ENCODE measurements at places on chromosomes 13 and 19.

GRCh38 chr13:76552807-76553206, 333.4 kb downstream of the KCTD12 start:
- no peak for DNase-seq

DNA sequence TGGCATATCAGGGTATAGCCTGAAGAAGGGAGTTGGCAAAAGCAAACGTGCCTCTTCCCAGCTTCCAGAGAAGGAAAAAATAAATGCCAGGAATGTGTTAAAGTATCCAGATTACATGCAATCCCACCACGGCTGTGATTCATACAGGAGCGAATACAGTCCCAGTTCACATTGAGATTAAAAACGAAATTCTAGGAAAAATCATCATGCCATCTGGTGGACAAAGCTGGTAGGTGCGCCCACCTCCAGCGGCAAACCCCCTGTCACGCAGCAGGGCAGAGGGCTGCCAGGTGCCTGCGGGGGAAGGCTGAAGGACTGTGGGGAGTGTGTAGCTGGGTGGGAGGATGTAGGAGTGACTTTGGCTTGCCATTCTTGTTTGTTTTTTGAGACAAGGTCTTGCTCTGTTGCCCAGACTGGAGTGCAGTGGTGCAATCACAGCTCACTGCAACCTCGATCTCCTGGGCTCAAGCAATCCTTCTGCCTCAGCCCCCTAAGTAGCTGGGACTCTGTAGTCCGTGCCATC, 6.4 kb upstream of the DMWD start:
- peak; percentile 68 for DNase-seq

- DNase-seq, result no peak
These were observed 18.9 kb downstream of the ATP11A start for GRCh38 chr13:112708560-112709240.

GRCh38 chr13:73902296-73902695, 231.9 kb downstream of the KLF12 start:
- DNase-seq, result no peak

DNA sequence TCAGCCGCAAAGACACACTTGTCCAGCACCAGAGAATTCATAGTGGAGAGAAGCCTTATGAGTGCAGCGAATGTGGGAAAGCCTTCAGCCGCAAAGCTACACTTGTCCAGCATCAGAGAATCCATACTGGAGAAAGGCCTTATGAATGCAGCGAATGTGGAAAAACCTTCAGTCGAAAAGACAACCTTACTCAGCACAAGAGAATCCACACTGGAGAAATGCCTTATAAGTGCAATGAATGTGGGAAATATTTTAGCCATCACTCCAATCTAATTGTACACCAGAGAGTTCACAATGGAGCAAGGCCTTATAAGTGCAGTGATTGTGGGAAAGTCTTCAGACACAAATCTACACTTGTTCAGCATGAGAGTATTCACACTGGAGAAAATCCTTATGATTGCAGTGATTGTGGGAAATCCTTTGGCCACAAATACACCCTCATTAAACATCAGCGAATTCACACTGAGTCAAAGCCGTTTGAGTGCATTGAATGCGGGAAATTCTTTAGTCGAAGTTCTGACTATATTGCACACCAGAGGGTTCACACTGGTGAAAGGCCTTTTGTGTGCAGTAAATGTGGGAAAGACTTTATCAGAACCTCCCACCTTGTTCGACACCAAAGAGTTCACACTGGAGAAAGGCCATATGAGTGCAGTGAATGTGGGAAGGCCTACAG, 6.8 kb downstream of the ZNF134 start:
- DNase-seq, result no peak

DNA sequence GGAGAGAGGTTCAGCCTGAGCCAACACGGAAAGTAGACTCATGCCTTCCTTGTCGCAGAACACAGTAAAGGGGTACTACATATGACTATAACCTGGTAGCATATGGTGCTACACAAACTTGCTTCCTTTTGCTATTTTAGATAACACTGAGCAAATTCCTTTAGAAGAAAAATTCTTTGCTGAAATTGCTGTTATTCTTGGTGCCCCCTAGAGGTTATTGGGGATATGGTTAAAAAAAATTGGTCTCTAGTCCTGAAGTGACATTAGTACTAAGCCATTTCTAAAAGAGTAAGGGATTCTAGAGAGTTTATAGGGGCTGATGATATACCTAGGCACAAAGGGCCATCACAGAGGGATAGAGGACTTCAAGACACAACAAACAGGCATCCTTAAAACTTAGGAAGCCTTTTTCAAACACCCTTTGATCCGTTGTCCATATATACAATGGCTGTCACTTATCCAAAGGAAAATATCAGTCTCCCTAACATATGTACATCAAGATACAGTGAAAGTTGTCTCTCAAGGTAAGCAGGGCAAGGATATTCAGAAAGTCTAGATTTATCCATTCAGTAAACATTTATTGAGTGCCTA, 13.9 kb upstream of the HS6ST3 start:
- DNase-seq, result no peak

DNA sequence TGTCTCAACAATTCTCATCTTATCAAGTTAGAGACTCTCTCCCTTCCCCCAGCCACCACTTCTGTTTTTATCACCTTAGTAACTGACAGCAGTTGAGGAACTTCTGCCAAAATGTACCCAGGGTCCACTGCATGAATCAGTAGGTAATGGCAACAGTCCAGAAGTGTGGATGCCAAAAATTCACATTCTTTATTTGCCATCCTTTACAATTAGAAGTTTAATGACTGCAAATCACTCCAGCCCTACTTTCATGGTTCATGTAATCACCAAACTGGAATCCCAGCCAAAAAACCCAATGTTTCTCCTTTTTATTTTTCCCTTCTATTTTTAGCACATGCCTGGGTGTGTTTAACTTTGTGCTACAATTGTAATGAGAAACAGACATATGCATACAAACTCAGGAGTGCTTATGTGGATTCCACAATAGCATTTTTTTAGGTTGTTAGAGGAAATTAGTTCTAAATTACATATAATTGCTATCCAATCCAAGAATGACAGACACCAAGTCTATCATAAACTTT, 243.5 kb downstream of the RGCC start:
- no peak for DNase-seq

DNA sequence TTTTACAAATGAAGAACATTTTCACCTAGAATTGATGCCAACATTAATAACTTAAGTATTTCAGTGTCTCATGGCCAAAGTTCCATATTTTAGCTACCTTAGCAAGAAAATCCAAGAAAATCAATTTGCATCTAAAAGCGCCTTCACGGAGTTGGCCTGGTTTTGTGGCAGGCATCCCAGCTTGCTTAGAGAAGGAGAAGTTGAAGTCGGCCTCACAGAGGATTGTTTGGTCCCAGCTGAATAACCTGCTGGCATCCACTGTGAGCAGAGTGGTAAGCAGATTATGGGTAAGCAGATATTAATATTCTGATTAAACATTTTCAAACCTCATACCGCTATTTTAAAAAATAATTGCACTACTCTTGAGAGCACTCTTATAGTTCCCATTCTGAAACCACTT, 62.3 kb upstream of the STARD13 start:
- DNase-seq, result no peak

- DNase-seq, result peak; percentile 81
These were observed 11.9 kb upstream of the FOSB start for GRCh38 chr19:45455707-45456499.

DNA sequence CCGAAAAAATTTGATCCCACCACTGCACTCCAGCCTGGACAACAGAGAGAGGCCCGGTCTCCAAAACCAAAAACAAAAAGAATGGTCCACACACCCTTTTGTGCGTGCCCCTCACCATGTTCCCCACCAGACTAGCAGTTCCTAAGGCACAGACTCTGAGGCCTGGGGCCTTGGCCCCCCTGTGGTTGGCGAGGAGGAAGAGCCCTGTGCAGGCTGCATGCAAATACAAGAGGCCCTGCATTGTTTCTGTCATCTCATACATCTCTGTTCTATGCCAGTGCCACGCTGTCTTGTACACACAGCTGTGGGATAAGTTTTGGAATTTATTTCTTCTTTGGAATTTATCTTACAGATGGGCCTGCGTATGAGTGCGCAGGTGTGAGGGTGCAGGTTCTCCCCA, 4.7 kb upstream of the YJEFN3 start:
- DNase-seq, result no peak

DNA sequence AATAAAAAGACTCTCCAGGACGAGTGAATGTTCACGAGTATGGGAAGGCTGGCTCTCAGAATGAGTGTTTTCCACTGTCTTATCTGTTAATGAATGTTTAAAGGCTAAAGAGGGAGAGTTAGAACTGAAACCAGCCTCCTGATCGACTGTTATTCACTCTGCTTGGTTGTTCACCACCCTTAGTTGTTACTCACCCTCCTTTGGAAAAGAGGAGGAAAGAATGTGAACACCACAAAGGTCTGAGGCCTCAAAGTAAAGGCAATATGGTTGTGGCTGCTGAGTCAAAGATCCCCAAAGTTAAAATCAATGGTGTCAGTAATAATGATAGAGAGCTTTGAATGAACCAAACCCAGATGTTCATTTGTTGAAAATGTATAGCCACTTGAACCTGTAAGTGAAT, 1793.2 kb upstream of the PCDH20 start:
- DNase-seq, result no peak

DNA sequence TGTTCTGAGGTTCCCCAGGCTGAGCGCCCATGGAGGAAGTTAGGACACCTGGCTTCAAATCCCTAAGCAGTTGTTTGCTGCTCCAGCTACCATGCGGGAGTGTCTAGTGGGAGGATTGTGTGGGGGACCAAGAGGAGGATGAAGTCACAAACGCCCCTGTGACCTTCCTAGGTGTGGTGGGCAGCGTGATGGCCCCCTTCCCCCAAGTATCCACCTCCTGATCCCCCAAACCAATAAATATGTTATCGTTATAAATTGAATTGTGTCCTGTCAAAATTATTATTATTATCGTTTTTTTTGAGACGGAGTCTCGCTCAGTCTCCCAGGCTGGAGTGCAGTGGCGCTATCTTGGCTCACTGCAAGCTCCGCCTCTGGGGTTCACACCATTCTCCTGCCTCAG, at the start of gene SLC25A41:
Gene SLC25A41, minus strand, starts transcription at position 101 of the 400 bp plus-strand sequence. Its CDS starts 70 bp downstream, at position 31.
- DNase-seq, result no peak

DNA sequence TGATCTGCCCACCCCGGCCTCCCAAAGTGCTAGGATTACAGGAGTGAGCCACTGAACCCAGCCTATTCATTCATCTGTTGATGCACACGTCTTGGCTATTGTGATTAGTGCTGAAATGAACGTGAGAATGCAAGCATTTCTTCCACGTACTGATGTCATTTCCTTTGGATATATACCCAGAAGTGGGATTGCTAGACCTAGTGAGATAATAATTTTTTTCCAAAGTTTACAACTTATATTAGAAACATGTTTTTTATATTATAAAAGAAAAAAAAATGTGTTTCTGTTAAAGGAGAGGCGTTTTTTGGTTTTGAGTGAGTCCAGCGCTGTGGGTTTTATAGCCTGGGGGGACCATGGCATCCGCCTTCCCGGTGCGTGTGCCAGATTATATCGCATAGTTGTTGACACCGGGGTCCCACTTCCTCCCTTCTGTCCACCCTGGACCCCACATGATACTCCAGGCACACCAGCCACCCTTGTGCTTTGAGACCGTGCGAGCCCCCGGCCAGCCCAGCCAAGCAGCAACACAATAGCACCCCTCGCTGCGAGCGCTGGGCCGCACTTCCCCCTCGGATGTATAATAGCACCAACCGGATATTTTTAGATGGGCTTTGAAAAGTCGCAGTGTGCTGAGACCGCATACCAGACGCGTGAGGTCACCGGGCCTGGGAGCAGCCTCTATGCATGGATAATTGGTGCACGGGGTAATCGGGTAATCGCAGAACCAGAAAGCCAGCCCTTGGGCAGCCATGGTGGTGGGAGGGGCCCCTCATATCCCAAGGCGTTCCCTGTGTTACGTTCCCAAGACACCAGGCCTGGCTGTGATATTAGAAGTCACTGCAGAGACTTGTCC, 59.6 kb downstream of the MYO9B start:
- DNase-seq, result peak; percentile 3

DNA sequence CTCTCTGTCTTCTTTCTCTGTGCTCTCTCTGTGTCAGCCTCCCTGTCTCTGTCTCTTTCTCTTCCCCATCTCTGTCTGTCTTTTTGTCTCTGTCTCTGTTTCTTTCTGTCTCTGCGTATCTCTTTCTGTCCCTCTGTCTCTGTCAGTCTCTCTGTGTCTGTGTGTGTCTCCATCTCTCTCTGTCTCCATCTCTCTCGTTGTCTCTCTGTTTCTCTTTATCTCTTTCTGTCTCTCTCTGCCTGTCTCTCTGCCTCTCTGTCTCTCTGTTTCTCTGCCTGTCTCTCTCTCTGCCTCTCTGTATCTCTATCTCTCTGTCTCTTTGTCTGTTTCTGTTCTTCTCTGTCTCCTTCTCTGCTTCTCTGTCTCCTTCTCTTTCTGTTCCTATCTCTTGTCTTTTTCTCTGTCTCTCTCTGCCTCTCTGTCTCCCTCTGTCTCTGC, 15.7 kb upstream of the TCF3 start:
- DNase-seq, result no peak

GRCh38 chr13:109243311-109243951, 543.0 kb downstream of the IRS2 start:
- no peak for DNase-seq

DNA sequence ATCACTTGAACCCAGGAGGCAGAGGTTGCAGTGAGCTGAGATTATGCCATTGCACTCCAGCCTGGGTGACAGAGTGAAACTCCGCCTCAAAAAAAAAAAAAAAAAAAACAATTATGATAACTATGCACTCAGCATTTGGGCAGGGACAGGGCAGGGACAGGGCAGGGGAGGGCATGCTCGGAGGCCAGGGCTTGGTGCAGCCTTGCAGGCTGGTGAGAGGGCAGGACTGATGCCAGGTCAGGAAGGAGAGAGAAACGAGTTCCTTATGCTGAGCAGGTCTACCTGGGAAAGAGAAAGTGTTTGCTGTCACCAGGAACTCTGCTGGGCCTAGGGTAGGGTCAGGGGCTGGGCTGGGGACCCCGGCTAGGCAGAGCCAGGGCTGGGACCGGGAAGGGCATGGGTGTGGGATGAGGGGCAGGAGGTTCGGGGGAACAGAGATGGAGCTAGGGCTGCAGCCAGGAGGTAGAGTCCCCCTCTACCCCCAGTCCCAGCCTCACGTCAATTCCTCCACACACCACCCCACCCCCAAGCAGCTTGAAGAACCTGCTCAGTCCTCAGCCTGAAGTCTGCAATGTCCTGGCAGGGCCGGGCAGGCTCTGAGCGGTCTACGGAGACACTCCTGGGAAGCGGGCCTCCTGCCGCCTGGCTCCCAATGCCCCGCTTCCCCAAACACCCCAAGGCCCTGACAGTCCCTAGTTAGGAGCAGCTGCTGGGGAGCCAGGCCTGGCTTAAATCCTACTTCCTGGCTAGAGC, 2.8 kb downstream of the FXYD3 start:
- DNase-seq, result no peak

DNA sequence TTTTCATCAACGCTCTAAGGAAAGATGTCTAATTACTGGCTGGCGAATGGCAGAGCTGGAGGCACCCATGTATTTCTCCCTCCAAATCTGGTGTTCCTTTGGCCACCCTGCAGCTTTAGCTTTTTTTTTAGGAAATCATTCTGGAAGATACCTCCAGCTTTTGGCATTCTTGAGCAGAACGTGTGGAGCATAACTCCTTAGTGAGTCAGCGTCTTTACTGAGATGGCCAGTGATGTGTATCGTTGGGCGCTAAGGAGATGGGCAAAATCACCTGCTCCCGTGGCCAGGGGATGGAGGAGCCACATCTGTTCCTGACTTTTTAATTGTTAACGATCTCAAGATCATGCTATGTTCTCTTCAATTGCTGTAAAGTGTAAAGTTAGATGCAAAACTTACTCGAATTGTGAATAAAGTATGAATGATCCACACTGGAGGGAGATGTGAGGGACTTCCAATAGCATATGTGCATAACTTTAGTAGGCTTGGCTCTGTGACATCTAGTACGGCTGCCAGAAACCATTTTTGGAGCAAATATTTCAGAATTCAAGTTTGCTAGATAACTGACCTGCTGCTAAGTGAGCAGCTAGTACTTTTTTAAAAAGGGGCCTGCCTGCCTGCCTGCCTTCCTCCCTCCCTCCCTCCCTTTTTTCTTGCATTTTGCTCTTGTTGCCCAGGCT, 24.4 kb upstream of the C1QTNF9 start:
- DNase-seq, result no peak

Data from CD4-positive, alpha-beta T cell treated with Interleukin-2 at 100 ng/mL for 4 hours (primary cell).